ENCODE measurements at places on chromosomes 13 and 19.

- DNase-seq, result no peak
Observed at GRCh38 chr13:30396434-30397075, 25.7 kb upstream of the UBE2L5 start.

- DNase-seq, result no peak
Observed at GRCh38 chr19:6519289-6519688, 11.5 kb upstream of the TNFSF9 start.

- DNase-seq, result no peak
Observed at GRCh38 chr19:41344162-41344561, 9.6 kb downstream of the TGFB1 start.

- DNase-seq, result no peak
Observed at GRCh38 chr19:51724543-51724942, 752 bp upstream of the HAS1 start.

DNA sequence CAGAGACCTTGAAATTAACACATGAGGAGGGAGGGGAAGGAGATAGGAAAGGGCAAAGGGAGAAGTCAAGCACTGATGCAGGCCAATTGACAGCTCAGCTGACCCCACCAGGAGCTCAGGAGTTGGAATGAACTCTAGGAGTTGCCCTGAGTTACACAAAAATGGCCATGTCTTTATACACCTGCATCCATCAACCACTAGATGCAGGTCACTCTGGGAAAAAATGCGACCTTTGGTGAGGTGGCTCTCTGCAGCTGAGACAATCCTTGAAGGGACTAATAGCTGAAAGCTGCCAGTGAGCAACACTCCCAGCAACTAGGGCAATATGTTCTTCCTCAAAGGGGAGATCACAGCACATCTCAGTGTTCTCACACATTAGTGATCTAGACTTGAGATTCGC, 222.8 kb downstream of the RBM26 start:
- DNase-seq, result no peak

DNA sequence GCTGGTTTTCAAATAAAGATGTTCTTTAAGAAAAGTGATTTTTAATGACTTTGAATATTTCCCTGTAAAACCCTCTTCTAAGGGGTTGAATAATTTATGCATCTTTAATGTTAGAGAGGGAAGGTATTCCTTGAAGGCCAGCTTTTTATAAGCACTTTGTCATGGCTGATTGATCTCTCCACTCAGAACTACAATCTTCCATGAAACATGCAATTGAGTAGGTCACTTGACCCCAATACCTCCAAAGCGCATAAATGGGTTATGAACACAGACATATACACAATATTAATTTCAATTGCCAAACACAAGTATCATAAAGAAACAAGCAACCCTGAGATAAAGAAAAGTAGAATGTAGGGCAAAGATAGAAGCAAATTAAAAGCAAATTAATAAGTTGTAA, 359.9 kb downstream of the MTUS2 start:
- no peak for DNase-seq

- no peak for DNase-seq
Observed at GRCh38 chr19:47758443-47758804, 13.1 kb downstream of the NOP53 start.

- no peak for DNase-seq
Observed at GRCh38 chr13:45327253-45327955, 13.6 kb downstream of the TPT1 start.

DNA sequence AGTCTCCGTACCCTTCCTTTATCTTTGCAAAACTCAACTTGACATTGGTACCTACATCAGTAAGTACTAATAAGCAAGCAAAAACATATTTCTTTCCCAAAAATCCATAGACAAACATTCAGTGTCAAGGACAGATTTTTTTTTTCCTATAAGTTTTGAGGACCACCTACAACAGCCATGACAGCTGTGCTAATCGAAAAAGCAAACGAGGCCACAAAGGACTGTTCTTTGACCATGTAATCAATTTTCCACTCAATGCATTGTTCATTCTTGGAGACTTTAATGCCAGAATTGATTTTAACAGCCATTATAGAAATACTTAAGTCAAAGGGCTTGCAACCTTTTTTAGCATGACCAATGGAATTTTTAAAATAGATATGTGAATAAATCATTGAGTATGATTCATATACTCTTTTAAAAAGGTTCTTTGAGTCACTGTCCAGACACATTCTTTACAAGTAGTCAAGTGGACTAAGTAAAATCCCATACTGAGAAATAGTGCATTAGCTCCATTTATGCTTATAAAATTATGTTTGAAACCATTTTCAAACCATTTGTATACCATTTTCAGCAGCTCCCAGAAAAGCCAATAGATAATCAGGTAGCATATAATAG, 323.9 kb downstream of the MZT1 start:
- DNase-seq, result no peak

- DNase-seq, result no peak
Observed at GRCh38 chr13:91459485-91459884, 61.1 kb downstream of the GPC5 start.

- no peak for DNase-seq
Observed at GRCh38 chr13:50419896-50420295, 404.7 kb downstream of the KCNRG start.

DNA sequence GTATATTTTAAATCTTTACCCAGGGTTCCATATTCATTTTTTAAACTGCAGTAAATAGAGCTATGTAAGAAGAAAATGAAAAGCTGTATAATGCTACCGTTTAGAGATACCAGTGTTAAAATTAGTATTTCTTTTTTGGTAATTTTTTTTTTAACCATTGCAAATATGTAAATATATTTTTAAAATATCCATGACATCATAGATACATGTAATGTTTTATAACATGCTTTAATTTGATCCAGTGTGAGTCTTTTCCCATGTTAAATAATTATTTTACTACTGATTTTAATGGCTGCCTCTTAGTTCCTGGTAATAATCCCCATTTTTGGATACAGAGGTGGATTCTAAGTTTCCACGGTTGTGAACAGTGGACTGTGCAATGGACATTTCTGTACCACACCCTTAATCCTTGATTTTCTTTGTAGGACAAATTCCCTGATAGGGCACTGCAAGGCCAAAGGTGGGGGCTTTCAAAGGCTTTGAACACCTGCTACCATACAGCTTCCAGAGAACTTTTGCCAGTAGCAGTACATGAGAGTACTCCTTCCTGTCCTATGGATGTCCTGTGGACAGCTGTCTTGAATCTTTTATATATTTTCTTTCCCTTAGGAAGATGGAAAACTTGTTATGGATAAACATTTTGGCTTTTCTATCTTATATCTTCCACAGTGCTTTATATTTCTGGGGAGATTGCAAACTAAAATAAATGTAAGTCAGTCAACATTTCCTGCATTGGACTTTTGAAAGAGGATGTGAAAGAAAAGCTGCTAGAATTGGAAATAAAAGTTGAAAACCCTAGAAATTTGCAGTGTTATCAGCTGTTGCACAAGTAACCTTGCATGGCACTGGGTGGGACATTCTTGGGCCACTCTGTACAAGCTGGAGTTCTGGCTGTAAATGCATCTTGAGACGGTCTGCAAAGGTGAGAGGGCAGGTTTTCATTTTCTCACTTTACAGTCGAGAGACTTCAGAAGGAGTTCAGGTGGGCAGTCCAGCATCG, 46.8 kb downstream of the ARHGEF7 start:
- no peak for DNase-seq

DNA sequence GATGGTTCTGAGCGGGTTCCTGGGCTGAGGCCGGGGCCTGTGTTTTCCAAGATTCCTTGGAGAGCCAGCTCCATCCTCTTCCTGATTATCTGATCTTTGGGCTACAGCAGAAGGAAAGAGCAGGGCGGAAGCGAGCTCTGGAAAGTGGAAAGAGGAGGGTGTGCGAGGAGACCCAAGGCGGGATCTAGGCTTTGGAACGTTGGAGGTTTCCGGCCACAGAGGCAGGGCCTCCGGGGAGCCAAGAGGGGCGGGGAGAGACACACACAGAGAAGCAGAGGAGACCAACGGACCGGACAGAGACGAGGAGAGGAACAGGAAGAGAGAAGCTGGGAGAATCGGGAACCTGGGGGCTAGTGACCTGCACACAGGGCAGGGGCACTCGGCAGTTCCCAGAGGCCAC, at the start of gene CLEC11A:
Gene CLEC11A (plus strand): TSS at position 296 of the 400 bp plus-strand sequence. CDS start 162 bp downstream, outside the sequence.
- DNase-seq, result no peak

GRCh38 chr13:97798171-97798821, 155.2 kb upstream of the IPO5 start:
- DNase-seq, result no peak

DNA sequence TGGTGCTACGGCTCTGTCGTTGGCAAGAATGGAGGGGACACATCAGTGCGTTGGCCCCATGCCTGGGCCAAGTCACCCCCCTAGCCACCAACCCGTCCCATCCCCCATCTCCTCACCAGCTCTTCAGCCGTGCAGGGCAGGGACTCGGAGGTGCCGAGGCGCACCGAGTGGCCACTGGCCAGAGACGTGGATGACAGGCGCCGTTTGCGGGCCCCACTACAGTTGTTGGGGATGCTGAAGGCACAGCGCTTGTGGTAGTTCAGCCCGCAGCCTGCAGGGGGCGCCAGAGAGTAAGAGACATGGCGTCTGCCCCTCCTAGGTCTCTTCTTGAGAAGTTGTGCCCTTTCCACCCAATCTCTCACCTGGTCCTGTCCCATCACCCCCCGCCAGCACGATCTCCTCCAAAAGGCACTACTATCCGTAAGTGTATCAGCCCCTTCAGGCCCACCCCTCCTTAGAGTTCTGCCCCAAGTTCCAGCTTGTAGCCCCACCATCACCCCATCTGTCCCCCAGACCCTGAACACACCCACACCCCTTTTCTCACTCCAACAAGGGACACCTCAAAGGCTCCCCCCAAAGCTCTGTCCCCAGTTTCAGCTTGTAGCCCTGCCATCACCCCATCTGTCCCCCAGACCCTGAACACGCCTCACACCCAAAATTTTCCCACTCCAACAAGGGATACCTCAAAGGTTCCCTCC, 12.4 kb downstream of the PRKD2 start:
- peak; percentile 80 for DNase-seq

- DNase-seq, result no peak
Observed at GRCh38 chr13:53001444-53002225, 27.0 kb upstream of the OLFM4 start.

- no peak for DNase-seq
Observed at GRCh38 chr13:99875391-99875790, 96.2 kb downstream of the ZIC5 start.

DNA sequence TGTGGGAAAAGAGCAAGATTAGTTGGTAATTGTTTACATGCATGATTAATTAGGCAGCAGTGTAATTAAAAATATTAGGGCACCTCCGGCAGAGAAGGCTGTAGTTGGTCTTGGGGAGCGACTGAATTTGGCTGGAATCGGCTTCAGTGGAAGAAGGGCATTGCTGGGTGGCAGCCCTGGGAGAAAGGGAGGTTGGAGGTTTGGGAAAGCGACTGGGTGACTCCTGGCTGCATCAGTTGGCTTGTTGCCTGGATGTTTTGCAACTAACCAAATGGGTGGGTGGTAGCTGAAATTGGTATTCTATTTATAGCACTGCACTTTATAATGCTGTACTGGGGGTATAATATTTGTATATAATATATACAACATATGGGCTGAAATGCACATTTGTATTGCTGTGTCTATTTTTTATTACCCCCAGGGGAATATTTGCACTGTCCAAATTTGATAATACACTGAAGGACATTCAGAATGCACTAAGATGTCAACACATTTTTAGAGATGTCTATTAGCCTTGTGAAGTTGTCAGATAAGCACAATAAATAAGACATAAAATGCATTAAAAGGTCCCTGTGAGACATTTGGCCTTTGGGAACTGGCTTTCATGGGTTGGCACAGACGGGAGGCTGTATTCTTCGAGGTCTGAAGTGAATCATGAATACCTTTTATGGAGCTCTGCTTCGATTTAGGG, 1.7 kb downstream of the B3GLCT start:
- DNase-seq, result peak; percentile 47

GRCh38 chr13:91348906-91349435, 1.5 kb downstream of the MIR17HG start:
- DNase-seq, result peak; percentile 94

DNA sequence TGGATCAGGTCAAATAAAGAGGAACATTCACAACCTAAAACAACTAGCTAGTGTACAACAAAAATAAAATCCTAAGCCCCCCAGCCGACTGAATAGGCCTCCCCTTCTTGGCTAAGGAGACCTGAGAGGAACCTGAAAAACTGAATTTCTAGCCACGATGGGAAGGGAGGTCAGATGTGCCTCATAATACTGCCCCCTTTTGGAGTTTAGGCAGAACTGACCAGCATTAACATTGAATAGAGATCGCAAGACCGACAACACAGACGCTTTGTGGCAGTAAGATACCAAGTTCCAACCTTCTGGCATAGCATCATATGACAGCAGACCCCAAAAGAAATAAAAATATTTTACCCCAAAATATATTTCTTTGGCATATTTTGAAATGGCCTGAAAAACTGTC, 15.9 kb downstream of the CBY2 start:
- DNase-seq, result no peak

DNA sequence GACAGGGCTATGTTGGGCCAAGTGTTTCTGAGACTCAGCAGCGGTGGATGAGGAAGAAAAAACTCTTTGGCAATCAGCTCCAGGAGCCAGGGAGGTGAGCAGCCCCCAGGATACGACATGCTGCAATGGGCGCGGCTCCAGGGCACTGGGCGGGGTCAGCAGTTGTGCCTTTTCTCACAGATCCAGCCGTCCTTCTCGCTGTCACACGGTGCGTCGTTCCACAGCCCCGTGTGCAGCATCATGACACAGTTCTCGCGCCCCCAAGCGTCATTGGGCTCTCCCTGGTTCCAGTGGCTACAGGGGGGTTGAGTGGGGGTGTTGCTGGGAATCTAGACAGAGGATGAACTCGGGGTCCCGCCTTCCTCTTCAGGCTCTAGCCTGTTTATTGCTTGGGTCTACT, 2.7 kb downstream of the CLEC4G start:
- no peak for DNase-seq

- DNase-seq, result no peak
Observed at GRCh38 chr13:27622881-27623280, 1.2 kb downstream of the POLR1D start.

- no peak for DNase-seq
Observed at GRCh38 chr13:29106651-29107050, 286.5 kb downstream of the MTUS2 start.

DNA sequence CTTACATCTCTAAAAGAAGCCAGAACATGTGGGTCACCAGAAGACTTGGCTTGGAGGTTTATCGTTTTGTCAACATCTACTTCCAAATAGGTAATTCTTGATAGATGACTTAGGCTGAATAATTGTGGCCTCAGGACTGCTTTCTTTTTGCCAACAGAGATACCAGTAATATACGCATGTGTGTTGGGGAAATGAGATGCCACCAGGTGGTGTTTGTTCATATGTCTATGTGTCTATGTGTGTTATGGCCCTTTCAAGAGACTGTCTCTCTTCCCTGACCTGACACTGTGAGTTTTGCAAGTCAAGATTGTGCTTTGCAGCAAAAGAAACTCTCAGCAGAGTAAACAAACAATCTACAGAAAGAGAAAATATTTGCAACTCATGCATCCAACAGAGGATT, 31.6 kb upstream of the METTL21C start:
- no peak for DNase-seq
